Renal pelvis (tissue), 12 donors: ENCODE measurements at places on chromosomes 12 and 14.

- no peak for DNase-seq
Observed at GRCh38 chr12:66692170-66692569, 13.3 kb upstream of the GRIP1 start.

DNA sequence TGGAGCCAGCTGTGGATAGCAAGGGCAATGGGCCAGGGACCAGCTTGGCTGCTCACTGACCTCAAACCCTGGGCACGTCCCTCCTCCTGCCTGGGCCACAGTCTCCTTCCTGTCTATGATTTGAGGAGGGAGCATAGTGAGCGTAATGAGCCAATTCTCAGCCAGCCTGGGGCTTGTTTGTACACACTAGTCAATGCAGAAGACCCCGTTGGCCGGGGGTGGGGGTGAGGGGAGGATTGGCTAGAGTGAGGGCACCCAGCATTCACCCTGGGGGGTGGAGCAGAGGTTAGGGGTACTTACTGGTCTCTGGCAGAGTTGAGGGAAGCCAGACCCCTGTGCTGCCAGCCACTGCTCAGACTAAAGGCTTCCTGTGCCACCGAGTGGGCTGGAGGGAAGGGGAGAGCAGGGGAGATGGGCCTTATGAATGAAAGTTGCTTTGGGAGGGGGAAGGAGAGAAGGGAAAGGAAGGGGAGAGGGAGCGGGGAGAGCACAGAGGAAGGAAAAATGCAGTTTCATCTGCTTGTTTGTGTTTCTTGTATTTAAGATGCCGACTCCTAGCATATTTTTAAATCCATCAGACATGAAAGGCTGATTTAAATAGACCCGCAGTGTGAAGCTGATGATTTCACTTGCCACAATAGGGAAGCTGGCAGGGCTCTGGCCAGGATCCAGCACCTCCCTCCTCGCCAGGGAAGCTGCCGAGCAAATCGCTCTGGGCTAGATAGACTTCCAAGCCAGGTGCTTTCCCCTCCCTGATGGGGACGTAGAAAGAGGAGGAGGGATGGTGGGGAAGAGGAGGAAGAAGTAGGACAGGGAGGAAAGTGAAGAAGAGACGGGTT, 114.0 kb downstream of the PRMT8 start:
- peak; percentile 17 for DNase-seq

GRCh38 chr12:5648692-5649359, 216.9 kb downstream of the NTF3 start:
- DNase-seq: peak; percentile 54

GRCh38 chr14:34379816-34380470, 82.1 kb downstream of the SPTSSA start:
- no peak for DNase-seq

GRCh38 chr12:70691018-70691672, 53.9 kb upstream of the PTPRB start:
- no peak for DNase-seq

DNA sequence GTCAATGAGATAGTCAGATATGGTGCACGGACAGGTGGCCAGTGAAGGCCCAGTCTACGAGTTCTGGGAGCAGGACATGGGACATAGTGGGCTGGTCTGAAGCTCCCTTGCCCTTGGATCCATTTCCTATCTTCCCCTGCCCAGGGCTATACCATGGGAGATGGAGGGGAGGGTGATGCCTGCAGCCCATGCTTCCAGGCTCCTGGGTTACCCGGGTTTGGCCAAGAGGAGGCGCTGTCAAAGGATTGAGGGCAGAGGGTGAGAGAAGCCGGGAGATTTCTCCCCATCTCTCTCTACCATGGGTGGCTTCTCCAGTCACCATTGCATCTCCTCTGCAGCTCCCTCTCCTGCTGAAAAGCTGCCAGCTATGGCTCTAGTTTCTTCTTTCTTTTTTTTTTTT, 52.8 kb upstream of the LHX5 start:
- no peak for DNase-seq

GRCh38 chr12:131687346-131688125, 23.4 kb upstream of the SFSWAP start:
- DNase-seq: no peak

DNA sequence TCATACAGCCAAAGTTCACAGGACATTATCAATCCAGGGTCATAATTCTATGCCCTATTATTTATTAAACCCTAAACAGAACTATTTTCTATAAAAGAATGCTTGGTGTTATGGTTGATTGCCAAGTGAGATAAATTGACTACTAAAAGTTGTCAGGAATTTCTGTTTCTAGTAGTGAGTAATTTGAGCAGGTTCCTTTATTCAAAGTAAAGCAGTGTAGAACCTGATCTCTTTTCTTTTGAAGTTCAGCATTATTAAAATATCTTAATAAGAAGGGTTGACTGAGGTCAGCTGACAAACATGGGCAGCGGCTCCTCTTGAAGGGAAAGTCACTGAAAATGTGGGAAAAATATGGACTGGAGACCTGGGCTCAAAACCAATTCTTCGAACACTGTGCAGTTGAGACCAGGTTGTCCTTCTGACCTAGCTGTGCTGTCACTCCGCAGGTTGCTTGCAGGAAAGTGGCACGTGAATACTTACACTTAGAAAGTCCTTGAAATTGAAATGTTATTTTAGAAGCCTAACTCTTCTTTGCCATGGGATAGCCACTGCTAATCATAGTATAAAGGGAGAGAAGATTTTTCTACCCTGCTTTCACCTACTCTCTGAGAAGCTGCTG, 141.0 kb downstream of the RASSF9 start:
- no peak for DNase-seq

- DNase-seq: no peak
Observed at GRCh38 chr12:67040861-67041137, 228.4 kb upstream of the CAND1 start.

GRCh38 chr14:96176811-96177211, 27.8 kb upstream of the BDKRB2 start:
- no peak for DNase-seq

- no peak for DNase-seq
Observed at GRCh38 chr12:58803908-58804307, 116.4 kb downstream of the LRIG3 start.

GRCh38 chr14:31788340-31788739, 227.1 kb downstream of the NUBPL start:
- no peak for DNase-seq

GRCh38 chr14:103155826-103156394, 32.6 kb downstream of the TNFAIP2 start:
- DNase-seq: no peak

GRCh38 chr12:6866920-6867412, 365 bp upstream of the TPI1 start:
- DNase-seq: no peak

DNA sequence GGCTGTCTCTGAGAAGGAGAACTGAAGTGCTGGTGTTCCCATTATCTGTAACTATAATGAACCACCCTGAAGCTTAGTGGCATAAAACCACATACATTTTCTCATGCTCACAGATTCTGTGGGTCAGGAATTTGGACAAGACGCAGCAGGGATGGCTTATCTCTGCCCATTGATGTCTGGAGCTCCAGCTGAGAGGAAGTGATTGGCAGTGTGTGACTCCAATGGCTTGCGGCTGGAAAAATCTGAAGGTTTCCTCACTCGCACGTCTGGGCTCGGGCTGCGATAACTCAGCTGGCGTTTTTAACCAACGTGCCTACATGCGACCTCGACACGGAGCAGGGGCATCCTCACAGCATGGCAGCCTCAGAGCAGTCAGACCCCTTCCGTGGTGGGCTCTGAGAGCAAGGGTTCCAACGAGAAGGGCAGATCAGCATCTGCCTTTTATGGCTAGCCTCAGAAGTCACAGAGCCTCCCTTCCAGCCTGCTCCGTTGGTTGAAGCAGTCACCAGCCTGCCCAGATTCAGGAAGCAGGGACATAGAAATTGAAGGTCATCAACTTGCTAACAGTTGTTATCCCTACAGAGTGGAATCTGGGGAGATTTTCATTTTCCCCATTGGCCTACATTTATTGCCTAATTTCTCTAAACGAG, 143.3 kb upstream of the BCL2L14 start:
- no peak for DNase-seq

- DNase-seq: peak; percentile 45
Observed at GRCh38 chr14:69288011-69288771, 28.2 kb downstream of the GALNT16 start.

- DNase-seq: no peak
Observed at GRCh38 chr14:34018564-34019244, 67.8 kb upstream of the EGLN3 start.

DNA sequence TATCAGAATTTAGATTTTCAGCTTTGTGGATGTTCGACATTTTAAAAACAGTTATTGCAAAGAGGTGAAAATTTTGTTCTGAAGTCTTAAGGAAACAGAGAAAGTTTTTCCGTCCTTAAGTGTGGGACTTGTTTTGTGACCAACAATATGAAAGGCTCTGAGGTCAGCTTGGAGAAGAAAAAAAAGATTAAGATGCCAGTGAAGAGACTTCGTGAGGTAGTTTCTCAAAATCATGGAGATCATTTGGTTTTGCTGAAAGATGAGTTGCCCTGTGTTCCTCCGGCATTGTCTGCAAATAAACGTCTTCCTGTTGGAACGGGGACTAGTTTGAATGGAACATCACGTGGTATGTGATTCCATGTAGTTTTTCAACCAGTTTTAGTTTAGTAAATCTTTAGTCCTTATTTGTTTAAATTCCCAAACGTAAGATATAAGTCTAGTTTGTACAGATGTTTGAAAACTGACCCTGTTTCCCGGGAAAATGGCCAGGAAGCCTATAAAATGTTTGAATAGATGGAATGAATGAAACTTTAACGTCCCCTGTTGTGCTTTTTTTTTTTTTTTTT, 682 bp downstream of the KIAA0586 start:
- DNase-seq: peak; percentile 42

DNA sequence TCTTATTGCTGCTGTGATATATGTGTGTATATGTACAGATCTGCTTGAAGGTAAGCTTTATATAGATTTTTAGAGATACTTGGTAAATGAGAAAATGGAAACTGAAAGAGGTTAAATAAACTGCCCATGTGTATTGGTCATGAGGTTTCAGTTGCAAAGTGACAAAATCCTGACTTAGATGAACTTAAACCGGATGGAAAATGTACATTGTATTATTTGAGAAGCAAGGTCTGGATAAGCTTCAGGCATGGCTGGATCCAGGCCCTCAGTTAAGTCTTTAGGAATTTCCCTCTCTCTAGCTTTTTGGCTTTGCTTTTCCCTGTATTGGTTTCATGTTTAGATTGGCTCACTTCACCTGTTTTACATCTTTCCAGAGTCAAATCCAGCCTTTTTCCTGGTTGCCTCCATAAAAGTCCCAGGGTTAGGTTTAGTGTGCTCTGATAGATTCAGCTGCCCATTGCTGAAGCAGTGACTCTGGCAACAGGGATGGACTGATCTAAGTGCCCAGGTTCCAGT, 21.0 kb upstream of the MAP1LC3B2 start:
- no peak for DNase-seq

DNA sequence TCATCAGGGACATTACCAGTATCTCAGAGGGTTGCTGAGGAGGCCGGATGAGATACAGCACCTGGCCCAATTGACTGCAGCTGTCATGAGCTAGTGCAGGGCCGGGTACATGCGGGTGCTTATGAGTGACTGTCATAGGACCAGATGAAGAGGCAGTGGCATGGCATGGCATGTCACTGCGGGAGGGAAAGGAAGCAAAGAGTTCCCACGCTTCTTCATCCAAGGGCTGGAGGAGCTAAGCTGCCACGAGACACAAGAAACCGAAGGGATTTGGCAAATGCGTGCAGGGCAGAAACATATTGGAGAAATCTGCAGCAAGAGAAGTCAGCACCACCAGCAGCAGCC, 10.7 kb upstream of the GPX2 start:
- no peak for DNase-seq

GRCh38 chr12:42444192-42444943, 118.4 kb downstream of the PPHLN1 start:
- no peak for DNase-seq

- DNase-seq: no peak
Observed at GRCh38 chr12:31727192-31727591, 1.6 kb downstream of the AMN1 start.

DNA sequence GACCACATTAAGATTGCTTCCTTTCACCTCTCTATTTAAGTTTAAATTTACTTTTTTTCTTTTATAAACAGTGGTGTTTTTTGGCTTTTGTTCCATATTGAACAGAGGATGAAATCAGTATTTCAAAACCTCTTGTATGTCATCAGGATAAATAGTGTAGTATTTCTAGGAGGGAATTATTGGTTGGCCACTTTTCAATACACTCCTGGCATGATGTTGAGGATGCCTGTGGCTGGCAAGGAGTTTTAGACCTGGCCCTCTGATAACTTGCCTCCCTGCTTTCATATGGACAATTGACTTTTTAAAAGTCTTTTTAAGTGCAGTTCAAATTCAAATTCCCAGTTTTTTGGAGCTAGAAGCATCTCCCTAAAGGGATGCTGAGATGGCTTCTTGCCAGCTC, 9.8 kb downstream of the TMTC2 start:
- DNase-seq: no peak

- no peak for DNase-seq
Observed at GRCh38 chr12:53063708-53064612, 14.1 kb downstream of the TNS2 start.

- peak; percentile 31 for DNase-seq
Observed at GRCh38 chr12:49098035-49098451, 3.4 kb upstream of the DHH start.

GRCh38 chr14:105529319-105529568, 2.9 kb downstream of the TMEM121 start:
- DNase-seq: no peak

DNA sequence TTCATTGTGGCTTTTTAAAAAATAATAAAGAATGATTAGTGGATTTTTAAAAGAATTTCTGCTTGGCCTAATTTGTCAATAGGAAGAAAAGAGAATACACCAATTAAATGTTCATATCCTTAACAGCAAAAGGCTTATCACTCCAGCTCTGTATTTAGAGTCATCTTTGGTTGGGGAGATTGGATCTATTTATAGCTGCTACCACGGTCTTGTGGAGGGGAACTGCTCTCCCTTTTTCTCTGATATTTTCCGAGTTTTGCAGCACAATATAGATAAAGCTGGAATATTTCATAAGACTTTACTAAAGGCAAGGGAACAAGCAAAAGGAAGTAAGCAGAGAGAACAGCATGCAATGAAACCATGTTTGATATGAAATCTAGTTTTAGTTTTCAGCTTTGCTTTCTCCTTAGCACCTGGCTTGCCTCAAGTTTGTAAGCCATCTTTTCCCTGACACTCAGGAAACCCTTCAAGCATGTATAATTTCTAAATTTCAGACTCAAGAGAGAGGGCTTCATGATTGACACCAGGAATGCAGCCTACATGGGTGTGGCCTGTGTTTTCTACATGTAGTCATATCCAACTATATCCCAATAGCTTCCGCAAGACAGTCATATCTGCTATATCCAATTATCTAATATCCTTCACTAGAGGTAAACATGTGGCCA, 35.2 kb downstream of the BRMS1L start:
- no peak for DNase-seq

DNA sequence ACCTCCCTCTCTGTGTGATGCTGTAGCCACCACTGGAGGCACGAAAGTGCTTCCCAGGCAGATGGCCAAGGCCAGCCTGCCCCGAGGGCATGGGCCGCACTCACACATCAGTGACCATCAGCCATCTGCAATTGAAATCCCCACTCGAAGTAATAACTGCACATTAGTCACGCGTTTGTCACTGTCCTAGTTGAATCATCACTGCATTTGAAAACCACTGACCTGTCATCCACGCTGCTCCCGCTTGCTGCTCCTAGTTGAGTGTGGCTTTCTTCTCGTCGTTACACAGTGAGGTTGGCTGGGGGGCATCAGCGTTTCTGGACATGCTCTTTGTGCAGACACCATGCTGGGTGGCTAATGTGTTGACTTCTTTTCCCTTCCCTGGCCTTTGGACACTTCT, 176.1 kb downstream of the ADGRD1 start:
- DNase-seq: no peak

GRCh38 chr12:116018282-116018681, 259.2 kb downstream of the MED13L start:
- DNase-seq: no peak
